Thoracic aorta (tissue), 2 donors: ENCODE measurements at places on chromosomes 4 and X. TPM values are rescaled to one million over a fixed set of nuclear protein-coding genes. Genes with fewer than 3 reads are reported as not detected.
A peak's percentile ranks its signal among the peaks of the same experiment; 100 is the strongest.

DNA sequence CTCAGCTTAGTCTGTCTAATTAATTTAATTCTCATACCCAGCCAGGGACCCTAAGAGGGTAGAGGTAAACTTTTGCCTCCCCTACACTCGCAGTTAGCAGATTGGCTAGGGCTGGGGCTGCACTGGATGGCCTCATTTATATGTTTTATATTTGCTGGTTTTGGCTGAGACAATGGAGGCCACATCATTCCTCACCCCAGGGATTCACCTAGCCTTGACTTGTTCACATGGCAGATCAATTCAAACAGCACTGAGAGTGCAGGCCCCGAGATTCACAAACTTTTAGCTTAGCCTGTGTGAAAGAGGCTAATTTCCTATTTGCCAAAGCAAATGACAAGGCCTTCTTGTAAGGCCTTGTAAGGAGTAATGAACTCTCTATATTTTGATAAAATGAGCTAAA is 844.4 kb downstream of the ARAP2 start:
- H3K4me1 ChIP-seq: no peaks in the 10 kb centered on the region
- H3K27ac ChIP-seq: no peak overlapping the region
- H3K27me3 ChIP-seq: no peaks in the 10 kb centered on the region

DNA sequence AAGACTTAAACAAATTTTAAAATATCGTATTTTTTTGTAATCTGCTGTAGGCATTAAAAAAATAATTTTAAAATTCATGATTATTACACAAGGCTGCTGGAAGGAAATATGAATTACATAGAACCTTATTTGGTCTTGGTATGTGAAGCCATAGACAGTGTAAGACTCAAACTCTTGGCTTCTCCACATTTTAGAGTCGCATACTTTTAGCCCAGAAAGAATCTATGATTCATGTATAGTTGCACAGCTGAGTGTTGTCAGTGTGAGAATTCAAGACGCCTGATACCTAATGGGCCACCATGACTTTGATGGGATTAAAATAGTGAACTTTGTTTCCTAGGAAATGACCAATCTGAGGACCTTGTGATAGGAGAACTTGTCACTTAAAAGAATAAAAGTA is 1.4 kb downstream of the INTU start:
- no peak overlapping the region for H3K27ac ChIP-seq
- peaks cover 6% of the 10 kb centered on the region for H3K4me1 ChIP-seq
- no peak for DNase-seq
- H3K36me3 ChIP-seq: no peaks in the 10 kb centered on the region

DNA sequence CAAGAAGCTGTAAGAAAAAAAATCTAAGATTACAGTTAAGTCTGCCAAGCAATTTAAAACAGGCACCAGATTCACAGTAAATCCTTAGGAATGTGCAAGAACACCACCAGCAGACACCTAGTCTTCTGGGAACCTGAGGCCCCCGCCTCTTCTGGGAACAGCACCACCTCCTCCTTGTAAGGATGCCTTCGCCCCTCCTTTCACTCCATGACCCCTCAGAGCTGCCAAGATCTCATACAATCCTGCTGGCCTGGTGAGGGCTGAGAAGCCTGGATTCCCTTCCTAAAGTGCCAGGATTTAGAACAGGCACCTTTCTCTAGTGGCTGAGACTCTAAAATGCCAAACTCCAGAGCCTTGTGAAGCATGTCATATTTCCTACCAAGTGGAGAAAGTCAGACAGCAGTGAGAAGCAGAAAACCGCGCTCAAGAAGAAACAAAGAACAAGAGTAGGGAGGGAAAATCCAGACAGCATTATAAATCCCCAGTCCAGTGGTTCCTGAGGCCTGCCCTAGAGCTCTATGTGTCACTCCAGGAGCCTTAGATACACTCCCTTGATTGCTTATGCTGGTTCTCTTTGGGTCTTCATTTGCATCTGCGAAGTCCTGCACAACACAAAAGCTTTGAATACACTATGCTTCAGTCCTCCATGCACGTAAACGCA is 166.4 kb downstream of the TSPAN5 start:
- H3K4me3 ChIP-seq: no peak overlapping the region
- peaks cover 9% of the 10 kb centered on the region for H3K4me1 ChIP-seq
- H3K27me3 ChIP-seq: no peaks in the 10 kb centered on the region
- no peak overlapping the region for H3K27ac ChIP-seq
- DNase-seq: no peak
- H3K36me3 ChIP-seq: no peaks in the 10 kb centered on the region

- H3K27ac ChIP-seq: no peak overlapping the region
- no peak for DNase-seq
- H3K27me3 ChIP-seq: no peaks in the 10 kb centered on the region
- no peak overlapping the region for H3K4me3 ChIP-seq
Observed at GRCh38 chrX:77160301-77160700, 286.9 kb upstream of the FGF16 start.

DNA sequence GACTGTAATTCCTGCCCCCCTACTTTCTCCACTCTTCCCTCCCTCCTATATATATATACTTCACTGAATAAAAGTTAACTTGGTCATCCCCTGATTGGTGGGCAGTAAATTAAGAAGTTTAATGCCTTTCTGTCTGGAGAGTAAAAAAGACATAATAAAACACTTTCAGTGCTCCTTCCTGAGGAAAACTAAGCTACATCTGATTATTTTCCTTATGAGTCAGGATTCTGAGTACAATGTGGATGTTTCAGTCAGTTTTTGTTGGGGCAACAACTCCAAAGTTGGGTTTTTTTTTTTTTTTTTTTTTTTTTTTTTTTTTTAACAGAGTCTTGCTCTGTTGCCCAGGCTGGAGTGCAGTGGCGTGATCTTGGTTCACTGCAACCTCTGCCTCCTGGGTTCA is 22.0 kb upstream of the SUPT20HL2 start:
- no peaks in the 10 kb centered on the region for H3K27me3 ChIP-seq
- no peak overlapping the region for H3K27ac ChIP-seq
- H3K4me3 ChIP-seq: no peak overlapping the region
- DNase-seq: no peak
- no peaks in the 10 kb centered on the region for H3K36me3 ChIP-seq

- no peaks in the 10 kb centered on the region for H3K27me3 ChIP-seq
- DNase-seq: peak; percentile 40
- no peaks in the 10 kb centered on the region for H3K36me3 ChIP-seq
- peaks cover 15% of the 10 kb centered on the region for H3K4me1 ChIP-seq
- H3K27ac ChIP-seq: no peak overlapping the region
Observed at GRCh38 chrX:275967-276580, 5.1 kb upstream of the PLCXD1 start.

- H3K27ac ChIP-seq: no peak overlapping the region
- no peaks in the 10 kb centered on the region for H3K36me3 ChIP-seq
- H3K27me3 ChIP-seq: no peaks in the 10 kb centered on the region
- DNase-seq: no peak
- H3K4me1 ChIP-seq: no peaks in the 10 kb centered on the region
Observed at GRCh38 chr4:123127875-123128274, 205.5 kb upstream of the NUDT6 start.

GRCh38 chrX:118208481-118208880 is 91.9 kb upstream of the KLHL13 start:
- H3K36me3 ChIP-seq: no peaks in the 10 kb centered on the region
- H3K27me3 ChIP-seq: no peaks in the 10 kb centered on the region
- H3K27ac ChIP-seq: no peak overlapping the region
- no peak for DNase-seq
- H3K4me3 ChIP-seq: no peak overlapping the region
- H3K4me1 ChIP-seq: no peaks in the 10 kb centered on the region

DNA sequence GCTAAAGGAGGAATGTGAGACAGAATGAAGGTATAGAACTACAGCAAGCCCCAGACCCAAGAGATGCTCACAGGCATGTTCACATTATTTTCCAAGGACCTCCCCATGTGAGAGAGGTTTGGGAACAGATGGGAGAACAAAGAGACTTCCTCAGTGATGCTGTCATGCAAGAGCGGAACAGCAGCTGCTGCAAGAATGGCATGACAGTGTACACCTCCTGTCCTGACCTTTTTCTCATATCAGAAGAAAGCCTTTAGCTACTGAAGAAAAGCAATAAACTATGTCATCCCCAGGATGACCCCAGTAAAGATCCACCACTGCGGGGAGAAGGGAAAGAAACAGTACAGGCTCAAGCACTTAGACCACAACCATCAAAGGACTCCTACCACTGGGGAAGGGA is 7.2 kb downstream of the PRDM5 start:
- H3K4me3 ChIP-seq: no peak overlapping the region
- no peaks in the 10 kb centered on the region for H3K36me3 ChIP-seq
- H3K27me3 ChIP-seq: no peaks in the 10 kb centered on the region
- no peak for DNase-seq
- no peak overlapping the region for H3K27ac ChIP-seq

DNA sequence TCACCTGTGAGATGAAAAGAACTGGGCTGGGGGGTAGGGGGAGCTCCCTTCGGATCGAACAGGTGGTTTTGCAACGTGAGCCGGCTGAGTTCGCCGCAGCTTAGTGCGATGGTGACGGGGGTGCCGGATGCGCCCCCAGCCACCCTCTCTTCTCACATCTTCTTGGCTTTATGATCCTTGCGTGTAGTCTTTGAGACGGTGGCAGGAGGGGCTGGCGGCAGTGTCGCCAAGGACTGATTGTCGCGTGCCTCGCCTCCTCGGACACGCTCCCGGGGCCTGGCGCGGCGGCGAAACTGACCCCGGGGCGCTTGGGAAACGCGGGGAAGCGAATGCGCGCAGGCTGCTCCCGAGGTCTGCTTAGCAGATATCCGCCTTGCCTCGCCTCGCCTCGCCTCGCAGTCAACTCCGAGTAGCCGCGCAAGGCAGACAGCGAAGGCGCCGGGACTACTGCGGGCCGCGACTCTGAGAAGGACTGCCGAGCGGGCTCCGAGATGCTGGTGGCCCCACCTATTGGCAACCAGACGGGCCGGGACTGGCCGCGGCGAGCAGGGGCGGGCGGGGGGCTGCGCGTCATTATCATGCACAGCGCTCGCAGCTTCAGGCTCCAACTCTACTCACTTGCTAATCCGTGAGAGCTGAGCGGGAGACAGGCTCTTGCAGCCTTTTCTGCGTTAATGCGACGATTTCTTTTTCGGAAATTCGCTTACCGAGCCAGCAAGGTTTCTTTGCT is 1.5 kb downstream of the GRID2 start:
- no peak for DNase-seq
- no peaks in the 10 kb centered on the region for H3K36me3 ChIP-seq
- no peak overlapping the region for H3K27ac ChIP-seq
- peak overlapping the region; percentile 72 for H3K4me3 ChIP-seq
- H3K27me3 ChIP-seq: peaks cover 9% of the 10 kb centered on the region
- H3K4me1 ChIP-seq: peaks cover 27% of the 10 kb centered on the region

GRCh38 chrX:37746218-37746941 is 33.5 kb upstream of the CYBB start:
- no peaks in the 10 kb centered on the region for H3K27me3 ChIP-seq
- H3K4me1 ChIP-seq: no peaks in the 10 kb centered on the region
- H3K36me3 ChIP-seq: no peaks in the 10 kb centered on the region
- H3K4me3 ChIP-seq: no peak overlapping the region

DNA sequence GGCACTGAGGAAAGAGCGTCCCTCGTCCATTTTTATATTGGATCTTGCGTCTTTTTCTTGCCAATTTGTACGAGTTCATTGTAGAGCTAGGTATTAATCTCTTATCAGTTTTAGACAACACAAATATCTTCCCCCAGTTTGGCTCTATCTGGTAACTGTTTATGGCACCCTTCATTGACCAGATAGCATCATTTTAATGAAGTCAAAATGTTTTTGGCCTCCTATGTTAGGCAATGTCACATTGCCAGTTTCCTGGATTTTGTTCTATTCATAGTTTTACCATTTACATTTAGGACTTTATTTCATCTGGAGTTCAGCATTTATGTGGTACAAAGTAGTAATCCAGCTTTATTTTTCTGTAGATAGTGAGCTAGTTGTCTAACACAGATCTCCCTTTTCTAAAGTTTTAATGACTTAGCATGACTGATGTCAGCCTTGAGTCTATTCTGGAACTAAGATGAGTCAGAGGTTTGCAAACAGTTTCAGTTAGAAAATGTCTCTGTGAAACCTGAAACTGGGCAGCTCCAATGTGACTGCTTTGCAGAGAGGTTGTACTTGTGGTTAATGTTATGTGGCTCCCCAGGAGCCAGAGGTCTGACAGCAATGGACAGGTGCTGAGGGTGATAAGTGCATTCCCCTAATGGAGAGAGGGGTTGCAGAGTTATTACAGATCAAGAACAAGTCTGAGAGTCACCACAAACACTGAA is 5.3 kb upstream of the STBD1 start:
- DNase-seq: no peak
- H3K36me3 ChIP-seq: no peaks in the 10 kb centered on the region
- peak overlapping the region; percentile 41 for H3K27ac ChIP-seq
- H3K4me1 ChIP-seq: peaks cover 25% of the 10 kb centered on the region
- H3K27me3 ChIP-seq: no peaks in the 10 kb centered on the region
- no peak overlapping the region for H3K4me3 ChIP-seq

DNA sequence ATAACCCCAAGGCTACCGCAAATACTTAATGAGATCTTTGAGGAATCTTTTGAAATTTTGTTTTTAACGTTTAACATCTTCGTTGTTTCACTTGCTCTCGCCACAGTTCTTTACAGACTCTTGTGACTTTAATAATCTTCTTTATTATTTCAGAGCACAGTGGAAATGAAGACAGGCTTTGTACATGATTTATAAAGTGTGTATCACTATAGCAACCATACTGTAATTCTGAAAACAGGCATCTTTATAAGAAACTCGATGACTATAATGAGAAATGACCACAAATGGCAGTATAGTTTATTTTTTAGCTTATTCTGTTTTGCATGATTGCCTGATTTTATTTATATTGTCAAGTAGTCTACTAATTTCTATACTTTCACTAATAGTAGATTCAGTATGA is 224.4 kb upstream of the GALNTL6 start:
- no peak overlapping the region for H3K4me3 ChIP-seq
- no peaks in the 10 kb centered on the region for H3K27me3 ChIP-seq
- H3K4me1 ChIP-seq: no peaks in the 10 kb centered on the region
- no peaks in the 10 kb centered on the region for H3K36me3 ChIP-seq
- H3K27ac ChIP-seq: no peak overlapping the region

DNA sequence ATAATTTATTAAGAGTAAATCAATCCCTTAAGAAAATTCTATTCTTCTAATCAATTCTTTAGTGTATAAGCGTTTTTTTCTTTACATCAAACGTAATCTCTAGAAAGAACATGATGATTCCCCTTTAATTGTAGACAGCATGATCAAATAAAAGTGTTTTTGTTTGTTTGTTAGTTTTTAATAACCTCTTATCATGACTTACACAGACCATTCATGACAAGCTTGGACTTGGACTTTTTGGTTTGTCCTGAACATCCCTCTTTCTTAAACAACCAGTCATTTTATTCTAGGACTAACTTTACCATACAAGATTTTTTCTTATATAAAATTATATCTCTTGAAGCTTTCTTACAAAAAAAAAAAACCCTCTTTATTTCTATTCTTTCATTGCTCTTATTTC is 344.6 kb upstream of the SPOCK3 start:
- no peaks in the 10 kb centered on the region for H3K36me3 ChIP-seq
- H3K4me3 ChIP-seq: no peak overlapping the region
- H3K27me3 ChIP-seq: no peaks in the 10 kb centered on the region
- H3K27ac ChIP-seq: no peak overlapping the region
- H3K4me1 ChIP-seq: no peaks in the 10 kb centered on the region

The MAB21L2 gene
- total RNA-seq: 13.9 TPM

The RRH gene
- total RNA-seq: not detected

The RPA4 gene
- 1.1 TPM for total RNA-seq

The ZNF280C gene
- 2.7 TPM for total RNA-seq

The ARAP2 gene
- total RNA-seq: 25.3 TPM

The TBC1D8B gene
- total RNA-seq: 7.9 TPM

The TASL gene
- 0.54 TPM for total RNA-seq

The FAM53A gene
- 5.1 TPM for total RNA-seq

The DCK gene
- 11.1 TPM for total RNA-seq
